ENCODE measurements at places on chromosomes 7 and 10. TPM values are rescaled to one million over a fixed set of nuclear protein-coding genes. Genes with fewer than 3 reads are reported as not detected.

DNA sequence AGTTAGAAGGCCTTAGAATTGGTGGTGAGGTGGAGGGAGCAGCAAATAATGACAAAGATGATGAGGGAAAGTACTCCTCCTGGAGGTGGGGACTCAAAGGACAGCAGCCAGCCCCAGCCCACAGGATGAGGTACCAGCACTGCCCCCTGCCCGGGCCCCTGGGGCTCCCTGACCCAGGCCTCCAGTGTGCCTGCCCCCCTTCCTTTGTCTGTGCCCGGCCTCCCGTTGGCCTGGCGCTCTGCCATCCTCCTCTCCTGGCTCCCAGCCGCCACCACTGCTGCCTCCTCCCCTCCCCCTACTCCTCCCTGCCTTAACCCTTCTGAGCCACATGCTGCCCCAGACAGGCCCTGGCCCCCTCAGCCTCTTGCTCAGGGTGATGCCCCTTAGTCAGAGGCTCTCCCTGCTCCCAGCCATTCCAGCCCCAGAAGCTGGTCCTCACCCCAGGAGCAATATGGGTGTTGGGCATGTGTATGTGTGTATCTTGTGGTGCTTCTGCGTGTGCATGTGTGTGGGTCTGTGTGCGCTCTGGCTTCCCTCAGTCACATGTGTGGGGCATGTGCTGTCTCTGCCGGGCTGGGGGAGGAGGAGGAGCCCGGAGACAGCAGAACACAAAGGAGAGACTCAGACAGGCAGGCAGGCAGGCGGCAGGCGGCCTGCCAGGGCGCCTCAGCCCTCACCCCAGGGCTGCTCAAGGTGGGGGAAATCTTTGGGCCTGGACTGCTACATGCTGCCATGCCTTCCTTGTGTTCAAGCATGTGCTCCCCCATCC is 2.6 kb downstream of the LDB1 start:
- DNase-seq = peak; percentile 79

GRCh38 chr7:34622182-34622581 is 35.8 kb upstream of the NPSR1 start:
- DNase-seq = no peak

GRCh38 chr10:96416643-96417042 is 57.8 kb upstream of the OPALIN start:
- DNase-seq = peak; percentile 53

GRCh38 chr7:134968110-134968509 is 18.2 kb upstream of the AGBL3 start:
- no peak for DNase-seq

DNA sequence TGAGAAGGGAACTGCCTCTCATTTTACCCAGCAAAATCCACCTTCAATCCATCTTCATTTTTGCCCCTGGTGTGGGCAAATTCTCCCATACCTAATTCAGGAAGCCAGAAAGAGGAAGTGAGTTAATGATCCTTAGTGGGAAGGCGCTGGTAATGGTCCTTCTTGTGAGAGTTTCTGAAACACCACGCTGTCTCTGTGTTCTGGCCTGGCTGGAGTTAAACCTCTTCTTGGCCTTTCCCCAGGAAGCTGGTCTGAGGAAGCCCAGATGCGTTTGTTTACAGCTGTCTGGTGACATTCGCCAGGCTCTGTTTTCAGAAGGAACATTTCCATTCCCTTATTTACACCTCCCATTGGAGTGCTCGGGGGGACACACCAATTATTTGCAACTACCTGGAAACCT is 24.3 kb downstream of the HTRA1 start:
- DNase-seq = no peak

DNA sequence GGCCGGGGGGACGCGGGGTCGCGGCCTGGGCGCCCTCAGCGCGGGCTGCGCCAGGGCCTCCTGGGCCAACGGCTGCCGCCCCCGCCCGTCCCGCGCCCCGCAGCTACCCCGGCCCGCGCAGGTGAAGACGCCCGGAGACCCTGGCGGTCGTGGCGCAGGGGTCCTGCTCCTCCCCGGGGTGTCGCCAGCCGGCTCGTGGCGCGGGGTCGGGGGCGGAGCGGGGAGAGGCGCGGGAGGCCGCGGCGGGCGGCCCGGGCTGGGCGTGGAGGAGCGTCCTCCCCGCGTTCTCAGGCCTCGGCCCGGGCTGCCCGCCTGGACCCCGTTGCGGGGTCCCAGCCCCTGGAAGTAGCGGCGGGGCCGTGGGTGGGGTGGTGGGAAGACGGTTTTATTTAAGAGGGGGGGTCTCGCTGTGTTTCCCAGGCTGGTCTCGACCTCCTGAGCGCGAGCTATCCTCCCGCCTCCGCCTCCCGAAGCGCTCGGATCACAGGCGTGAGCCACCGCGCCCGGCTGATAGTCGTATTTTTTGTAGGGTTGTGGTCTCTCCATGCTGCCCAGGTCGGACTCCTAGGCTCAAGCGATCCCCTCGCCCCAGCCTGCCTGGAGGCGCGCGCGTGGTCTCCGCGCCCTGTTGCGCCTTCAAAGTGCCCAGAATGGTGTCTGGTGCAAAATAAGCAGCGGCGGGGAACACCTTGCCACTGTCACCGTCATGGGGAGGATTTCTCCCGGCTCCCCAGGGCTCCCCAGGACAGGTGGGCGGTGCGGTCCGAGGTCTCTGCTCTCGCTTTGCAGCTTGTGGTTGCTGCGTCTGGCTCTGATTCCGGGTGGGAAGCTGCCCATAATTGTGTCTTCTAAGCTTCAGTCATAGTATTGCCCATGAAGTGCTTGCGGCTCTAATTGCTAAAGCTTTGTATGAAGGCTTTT is 15.3 kb upstream of the SUN1 start:
- no peak for DNase-seq

- DNase-seq = peak; percentile 74
Observed at GRCh38 chr10:100346351-100346764, 675 bp upstream of the SCD start.

DNA sequence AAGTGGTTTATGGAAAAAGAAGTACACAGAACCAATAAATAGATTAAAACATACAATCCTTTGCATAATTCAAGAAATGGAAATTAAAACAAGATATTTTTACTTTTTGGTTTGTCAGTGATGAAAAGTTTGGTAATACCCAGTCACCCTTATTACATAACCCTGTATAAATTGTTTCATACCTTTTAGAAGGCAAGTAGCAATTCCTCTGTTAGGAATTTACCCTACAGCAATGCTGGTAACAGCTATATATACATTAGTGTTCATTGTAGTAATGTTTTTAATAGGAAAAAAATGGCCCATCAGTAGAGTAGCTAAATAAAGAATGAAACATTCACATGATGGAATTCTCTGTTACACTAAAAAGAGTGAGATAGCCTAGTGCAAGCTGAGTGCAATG is 42.7 kb downstream of the PTPN12 start:
- DNase-seq = no peak

- peak; percentile 39 for DNase-seq
Observed at GRCh38 chr7:155198901-155199845, 98.5 kb upstream of the INSIG1 start.

DNA sequence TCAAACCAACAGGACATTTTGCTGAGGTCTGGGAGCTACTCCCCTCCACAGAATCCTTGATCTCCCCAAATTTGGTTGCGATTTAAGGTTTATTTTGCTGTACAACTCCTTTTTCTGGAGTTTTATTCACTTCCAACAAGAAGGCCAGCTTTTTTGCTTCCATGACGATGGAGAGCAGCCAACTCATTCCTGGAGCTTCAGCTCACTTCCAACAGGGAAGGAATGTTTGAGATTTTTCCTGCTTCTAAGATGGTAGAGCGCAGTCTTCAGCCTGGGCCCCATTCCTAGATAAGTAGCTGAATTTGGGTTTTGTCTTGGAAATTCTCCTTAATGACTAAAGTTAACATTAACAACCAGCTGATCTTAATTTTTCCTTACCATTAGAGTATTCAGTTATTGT is 30.9 kb upstream of the CREB3L2 start:
- no peak for DNase-seq

GRCh38 chr10:132537684-132538001 is at the start of gene INPP5A:
Gene INPP5A, plus strand, starts transcription at chr10:132537787. Its CDS starts 310 bp downstream, at chr10:132538097.
- DNase-seq = no peak

DNA sequence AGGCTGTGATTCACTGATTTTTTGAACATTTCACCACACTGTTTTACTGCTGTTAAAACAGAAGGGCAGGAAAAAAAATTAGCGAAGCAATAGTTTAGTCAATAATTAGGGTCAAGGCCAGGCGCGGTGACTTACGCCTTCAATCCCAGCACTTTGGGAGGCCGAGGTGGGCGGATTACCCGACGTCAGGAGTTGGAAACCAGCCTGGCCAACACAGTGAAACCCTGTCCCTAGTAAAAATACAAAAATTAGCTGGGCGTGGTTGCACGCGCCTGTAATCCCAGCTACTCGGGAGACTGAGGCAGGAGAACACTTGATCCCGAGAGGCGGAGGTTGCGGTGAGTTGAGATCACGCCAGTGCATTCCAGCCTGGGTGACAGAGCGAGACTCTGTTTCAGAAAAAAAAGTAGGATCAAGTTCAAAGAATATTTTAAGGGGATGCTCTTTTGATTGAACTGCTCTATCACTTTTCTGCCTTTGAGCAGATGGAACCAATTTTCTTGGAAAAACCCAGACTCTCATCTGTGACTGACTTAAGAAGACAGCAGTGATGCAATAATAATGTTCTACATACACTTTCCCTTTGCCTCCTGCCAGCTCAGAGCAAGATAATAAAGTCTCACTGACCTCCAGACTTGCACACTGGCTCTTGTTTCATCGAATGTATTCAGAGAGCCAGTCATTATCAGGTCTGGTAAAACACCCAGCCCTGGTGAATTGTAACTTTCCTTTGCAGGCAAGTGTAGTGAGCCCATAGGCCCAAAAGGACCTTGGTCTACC is 1.6 kb upstream of the PPA1 start:
- DNase-seq = no peak

DNA sequence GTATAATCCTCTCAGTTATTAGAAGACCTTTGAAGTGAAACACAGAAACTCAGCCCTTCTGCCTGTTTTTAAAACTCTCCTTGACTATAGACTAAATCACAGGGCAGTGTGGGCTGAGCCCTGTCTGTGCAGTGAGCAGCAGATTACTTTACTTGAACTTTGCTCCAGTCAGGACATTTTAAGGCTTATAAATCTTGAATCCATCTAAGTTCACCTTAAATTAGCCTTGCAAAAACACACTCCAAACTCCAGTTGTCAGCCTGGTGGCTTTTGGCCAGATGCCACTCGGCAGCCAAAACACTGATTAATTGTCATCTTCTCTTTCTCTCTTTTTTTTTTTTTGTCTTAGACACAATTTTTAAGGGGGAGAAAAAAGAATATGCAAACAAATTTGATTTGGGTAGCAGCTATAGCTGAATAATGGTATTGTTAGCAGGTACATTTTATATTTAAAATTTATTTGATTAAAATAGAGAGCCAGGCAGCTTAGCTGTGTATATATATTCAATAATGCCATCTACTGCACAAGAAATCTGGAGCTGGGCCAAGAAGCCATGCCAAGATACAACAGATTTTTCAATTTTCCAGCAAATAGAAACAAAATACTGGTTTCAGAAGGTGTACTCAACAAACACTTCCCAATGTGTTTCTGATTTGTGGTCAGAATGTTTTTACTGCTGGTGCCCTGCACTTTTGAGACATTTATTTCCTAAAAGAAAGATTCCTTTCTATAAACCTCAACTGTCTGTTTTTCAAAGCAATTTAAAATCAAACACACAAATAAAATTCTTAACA is 247.7 kb downstream of the TFEC start:
- no peak for DNase-seq

DNA sequence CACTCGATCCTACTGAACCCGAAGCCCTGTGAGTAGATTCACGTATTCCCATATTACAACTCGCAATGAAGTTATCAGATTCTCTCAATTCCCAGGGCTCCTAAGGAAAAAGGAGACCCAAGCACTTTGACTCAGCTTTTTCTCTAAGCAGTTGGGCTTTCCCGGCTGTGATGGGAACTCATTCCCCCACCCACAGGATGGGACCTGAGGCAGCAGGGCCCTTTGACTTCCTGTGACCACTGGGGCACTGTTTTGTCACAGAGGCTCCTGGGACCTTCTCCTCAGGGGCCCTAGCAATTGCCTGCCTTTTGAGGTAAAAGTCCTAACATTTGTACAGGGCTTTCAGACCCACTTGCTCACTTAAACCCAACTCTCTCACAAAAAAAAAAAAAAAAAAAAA is 122.8 kb upstream of the PDLIM1 start:
- DNase-seq = no peak

DNA sequence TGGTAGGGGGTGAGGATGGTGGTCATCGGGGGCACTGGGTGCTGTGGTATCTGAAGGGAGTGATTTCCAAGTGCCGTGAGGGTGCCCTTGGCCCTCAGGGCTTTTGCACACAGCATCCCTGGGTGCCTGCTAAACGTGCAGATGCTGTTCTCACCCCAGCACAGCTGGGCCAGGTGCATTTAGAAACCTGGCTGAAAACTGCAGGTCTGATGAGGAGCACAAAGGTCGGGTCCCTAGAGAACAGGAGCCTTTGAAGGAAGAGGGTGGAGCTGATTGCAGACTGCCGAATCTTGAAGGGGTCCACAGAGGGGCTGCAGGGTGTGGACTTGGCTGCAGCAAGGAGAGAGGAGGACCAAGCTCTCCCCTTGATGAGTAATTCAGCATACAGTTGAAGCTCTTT is 32.0 kb downstream of the ZMIZ1 start:
- no peak for DNase-seq

DNA sequence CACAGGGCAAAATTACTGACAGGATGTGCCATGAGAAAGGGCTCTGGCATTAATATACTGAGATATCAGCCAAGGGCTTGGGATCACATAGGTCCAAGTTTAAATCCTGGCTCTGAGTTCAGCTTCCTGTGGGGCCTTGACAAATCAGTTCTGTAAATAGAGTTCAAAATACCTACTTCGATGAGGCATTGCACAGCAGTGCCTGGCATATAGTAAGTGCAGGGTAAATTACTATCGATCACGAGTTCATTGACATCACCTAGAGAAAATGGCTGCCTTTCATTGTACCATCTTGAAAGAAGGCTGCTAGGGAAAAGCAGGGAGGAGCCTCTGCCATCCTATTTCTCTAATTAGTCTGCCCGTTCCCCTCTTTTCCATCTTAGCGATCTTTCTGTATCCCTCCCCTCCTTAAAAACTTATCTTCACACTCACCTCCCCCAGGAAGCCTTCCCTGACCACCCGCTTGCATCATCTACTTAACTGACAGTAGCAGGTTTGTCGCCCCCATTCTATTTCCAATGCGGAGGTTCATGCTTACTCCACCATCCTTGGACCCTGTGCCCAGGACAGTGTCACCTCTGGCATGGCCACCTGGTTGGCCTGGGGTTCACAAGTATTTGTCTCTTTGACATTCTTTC is 124.5 kb downstream of the C10orf105 start:
- no peak for DNase-seq

- no peak for DNase-seq
Observed at GRCh38 chr10:97774811-97775294, 3.1 kb upstream of the SFRP5 start.

DNA sequence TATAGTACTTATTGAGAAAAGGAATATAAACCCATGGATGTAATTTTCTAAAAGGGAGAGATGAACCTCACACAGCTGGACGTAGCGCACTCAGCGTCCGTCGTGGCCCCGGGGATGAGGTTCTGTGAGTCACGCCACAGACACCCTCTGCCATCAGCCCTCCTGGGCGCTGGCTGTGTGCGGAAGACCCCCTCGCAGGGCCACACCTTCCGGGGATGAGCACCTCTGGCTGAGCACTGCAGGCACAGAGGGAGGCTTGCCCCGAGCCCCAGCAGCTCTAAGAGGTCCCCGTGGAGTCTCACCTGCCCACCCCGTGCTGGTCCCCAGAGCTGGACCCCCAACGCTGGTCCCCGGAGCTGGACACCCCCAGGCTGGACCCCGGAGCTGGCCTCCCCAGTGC is 215.8 kb downstream of the PTPRN2 start:
- DNase-seq = no peak

The AKR1E2 gene
- not detected for total RNA-seq

The PTF1A gene
- not detected for total RNA-seq

The AGAP9 gene
- total RNA-seq = 4.4 TPM

The DKK1 gene
- not detected for total RNA-seq

All from HT1080 (cell line).